ENCODE measurements at places on chromosomes 3 and 15.

- no peak for DNase-seq
Observed at GRCh38 chr3:126058666-126059065, 25.3 kb downstream of the SLC41A3 start.

GRCh38 chr3:171678971-171679492 is 131.3 kb downstream of the PLD1 start:
- no peak for DNase-seq

GRCh38 chr3:46504789-46505188 is 7.0 kb downstream of the RTP3 start:
- no peak for DNase-seq

DNA sequence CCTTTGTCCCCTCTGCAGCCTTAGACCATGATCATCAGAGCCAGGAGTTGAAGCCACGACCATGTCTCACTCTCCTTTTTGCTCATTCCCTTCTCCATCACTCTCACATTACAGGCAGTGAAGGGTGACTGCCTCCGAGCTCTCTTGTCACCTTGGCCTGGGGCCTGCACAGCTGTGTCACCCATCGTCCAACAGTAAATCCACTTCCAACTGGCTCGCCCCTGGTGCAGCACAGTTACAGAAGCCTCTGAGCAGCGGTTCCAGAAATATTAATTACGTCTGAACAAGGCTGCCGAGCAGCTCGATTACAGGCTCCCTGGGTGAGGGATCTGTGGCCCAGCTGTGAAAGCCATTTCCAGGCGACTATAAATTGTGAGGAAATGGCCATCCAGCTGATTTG is 528.2 kb downstream of the NR2F2 start:
- no peak for DNase-seq

DNA sequence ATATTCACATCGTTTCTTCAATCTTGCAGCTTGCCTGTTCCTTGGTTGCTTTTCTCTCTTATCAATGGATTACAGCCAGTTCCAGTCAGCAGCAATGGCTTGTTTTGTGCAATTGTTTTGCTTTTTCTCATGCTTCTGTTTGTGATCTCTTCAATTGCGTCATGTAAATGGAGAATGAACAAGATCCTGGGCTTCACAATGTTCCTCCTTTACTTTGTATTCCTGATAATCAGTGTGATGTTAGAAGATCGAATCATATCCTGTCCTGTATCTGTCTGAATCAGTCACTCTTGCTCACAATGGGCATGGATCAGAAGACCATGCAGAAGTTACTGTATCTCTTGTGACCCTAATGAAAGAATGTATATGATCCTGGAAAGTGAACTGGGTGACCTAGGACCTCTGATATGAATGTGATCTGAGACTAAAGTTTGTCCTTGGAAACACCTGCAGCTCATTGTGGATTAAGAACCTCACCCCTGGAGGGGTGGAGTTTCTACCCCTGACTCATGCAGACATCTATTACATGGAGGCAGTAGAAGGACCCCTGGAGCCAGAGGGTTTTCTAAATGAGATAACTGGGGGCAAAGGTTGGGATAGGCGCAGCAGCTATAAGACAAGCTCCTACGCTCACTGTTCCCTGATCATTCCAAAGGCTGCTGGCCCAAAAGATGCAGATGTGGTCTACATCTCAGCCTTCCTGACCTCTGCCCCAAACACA is 32.2 kb downstream of the SLC24A1 start:
- DNase-seq: no peak

DNA sequence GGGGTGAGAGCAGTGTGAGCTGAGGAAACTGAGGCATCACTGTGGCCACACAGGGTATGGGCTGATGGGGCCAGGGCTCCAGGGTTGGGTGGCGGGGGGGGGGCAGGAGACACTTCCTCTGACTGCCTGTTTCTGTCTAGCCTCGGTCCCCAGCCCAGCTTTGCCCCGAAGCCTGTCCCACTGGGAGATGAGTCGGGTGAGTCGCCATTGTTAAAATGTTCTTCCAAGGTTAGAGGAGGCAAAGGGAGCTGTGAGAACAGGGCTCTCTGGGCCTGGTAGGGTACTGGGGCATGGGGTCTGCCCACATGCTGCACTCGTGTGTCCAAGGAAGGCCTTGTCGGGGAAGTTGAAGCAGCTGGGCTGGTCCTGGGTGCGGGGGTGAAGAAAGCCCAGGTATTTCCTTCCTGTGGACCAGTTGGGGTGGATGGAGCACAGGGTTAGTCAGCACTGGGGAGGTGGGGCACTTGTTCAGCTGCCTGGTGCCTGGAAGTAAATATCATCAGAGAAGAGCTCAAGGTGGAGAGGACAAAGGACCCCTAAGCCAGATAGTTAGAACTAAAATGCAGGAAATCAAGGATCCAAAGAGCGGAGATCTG is 8.3 kb upstream of the JMJD7 start:
- no peak for DNase-seq

DNA sequence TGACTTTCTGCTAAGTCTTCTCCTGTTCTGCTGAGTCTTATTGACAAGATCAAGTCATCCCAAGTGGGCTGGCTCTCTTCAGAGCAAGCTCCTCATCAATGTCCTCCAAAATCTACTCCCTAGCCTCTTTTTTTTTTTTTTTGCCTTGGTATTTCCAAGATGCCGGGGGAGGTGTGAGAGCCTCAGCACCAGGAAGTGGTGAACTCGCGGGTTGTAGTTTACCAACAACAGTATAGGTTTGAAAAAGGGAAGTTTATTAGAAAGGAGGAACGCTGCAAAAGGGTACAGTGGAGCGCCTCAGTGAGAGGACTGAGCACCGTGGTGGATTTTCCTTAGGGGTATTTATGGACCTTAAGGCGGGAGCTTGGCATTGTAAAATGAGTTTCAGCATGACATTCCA is 94.3 kb upstream of the SGO1 start:
- no peak for DNase-seq

DNA sequence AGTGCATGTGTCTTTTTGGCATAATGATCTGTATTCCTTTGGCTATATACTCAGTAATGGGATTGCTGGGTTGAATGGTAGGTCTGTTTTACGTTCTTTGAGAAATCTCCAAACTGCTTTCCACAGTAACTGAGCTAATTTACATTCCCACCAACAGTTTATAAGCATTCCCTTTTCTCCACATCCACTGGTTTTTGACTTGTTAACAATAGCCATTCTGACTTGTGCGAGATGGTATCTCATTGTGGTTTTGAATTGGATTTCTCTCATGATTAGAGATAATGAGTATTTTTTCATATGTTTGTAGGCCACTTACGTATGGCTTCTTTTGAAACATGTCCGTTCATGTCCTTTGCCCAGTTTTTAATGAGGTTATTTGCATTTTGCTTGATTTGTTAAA is 117.7 kb downstream of the CHCHD4 start:
- no peak for DNase-seq

GRCh38 chr3:12695112-12695511 is 31.2 kb upstream of the RAF1 start:
- DNase-seq: no peak

GRCh38 chr3:190265796-190266195 is 56.5 kb downstream of the CLDN1 start:
- no peak for DNase-seq

DNA sequence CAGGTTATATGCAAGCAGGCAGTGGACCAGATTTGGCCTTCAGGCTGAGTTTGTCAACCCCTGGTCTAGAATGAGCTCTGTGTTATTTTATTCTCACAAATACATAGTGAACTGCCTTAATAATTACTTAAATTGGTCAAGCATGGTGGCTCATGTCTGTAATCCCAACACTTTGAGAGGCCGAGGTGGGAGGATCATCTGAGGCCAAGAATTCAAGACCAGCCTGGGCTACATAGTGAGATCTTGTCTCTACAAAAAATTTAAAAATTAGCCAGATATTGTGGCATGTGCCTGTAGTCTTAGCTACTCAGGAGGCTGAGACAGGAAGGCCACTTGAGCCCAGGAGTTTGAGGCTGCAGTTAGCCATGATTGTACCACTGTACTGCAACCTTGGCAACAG is 15.0 kb downstream of the PLS1 start:
- no peak for DNase-seq

DNA sequence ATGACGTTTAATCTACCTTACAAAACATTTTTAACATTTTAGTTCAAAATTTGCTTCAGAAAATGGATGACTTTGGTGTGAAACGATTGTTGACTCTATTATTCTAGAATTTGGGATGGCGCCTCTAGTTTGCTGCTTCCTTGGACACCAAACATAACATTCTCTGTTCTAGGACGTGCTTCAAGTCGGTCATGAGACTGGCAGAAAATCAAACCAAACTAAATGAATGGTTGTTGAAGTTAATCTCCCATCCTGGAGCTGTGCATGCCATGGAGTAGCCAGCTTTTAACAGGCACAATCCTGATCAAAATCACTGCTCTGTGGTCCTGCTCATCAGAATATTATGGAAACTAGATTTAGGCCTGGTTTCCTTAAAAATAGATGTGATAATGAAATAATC is 9.6 kb upstream of the LRRFIP2 start:
- DNase-seq: peak; percentile 20

DNA sequence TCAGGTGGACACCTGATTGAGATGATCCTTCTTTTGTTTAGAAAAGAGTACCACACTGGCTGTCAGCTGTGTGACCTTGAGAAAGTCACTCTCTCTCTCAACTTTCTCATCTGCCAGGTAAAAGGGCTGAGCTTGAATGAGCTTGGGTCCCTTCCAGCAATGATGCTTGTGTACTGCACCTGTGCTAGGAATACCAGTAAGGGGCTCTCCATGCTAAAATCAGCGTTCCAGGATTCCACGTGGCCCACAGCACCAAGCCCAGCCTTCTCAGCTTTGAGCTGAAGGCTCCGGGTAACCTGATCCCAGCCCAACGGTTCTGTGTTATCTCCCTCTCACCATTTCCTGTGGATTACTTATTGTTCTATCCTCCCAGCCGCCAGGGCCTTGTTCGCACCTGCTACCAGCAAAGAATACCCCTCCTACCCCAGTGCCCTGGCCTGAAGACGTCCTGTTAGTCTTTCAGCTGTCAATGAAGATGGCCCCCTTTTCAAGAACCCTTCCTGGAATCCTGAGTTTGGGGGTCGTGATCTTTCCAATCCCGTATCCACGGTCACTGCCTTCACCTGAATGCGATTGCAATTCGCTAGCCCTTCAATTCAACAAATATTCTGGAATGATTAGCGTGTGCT is 54.2 kb upstream of the CGNL1 start:
- no peak for DNase-seq

GRCh38 chr3:116394365-116394764 is 50.9 kb downstream of the LSAMP start:
- no peak for DNase-seq

DNA sequence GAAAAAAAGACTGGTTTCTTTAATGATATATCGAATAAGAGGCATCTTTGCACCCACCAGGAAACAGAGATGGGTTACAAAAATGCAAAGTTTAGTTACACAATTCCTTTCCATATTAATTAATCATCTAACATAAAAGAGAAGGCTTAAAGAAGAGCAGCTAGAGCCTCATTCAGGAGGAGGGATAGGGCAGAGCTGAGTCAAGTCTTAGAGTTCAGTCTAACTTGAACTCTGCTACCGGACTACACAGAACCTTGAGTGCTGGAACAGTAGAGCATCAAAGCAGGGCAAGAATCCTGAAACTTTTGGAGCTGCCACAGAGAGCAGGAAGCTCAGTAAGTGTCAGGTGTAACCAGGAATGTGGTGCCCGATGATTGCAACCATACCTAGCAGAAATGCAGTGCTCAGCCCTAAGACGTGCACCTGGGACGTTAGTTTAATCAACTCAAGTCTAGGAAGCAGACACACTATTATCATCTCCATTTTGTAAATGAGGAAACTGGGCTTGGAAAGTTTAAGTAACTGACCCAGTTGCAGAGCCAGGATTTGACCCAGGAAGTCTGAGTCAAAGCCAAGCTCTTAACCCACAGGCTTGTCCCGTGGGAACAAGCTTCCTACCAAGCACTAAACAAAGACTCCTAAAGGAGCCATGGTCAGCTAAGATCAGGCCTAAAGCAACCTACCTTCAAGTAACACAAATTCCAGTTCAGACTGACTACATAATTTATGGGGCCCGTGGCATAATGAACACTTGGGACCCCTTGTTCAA is 187.4 kb downstream of the FOXP1 start:
- peak; percentile 18 for DNase-seq

GRCh38 chr3:105096071-105096470 is 270.6 kb upstream of the ALCAM start:
- DNase-seq: no peak

- no peak for DNase-seq
Observed at GRCh38 chr3:134792700-134793099, 2.4 kb upstream of the EPHB1 start.

Measured in ACHN (cell line).